ENCODE measurements at places on chromosomes 1 and 21.

DNA sequence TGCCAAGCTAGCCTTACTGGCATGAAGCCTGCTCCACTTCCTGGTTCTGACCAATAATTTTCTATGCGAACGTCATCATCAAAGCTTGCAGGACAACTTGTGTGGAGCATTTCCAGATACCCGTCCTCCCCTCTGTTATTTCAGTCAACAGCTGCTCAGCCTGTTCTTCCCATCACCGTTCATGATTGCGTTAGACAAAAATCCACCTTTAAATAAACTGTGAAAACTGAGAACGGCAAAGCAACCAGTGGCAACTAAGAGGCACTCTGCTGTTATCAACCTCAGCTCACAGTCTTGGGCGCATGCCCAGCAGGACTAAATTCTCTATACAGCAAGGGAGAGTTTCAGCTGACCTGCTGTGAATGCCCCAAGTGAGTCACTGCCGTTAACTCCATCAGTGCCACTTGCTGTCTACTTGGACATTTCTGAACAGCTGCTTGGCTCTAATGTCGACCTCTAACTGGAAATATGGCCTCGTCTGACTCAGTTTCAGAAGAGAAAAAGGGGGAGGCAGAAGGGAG, 207.4 kb upstream of the RUNX1 start:
- no peak for DNase-seq

DNA sequence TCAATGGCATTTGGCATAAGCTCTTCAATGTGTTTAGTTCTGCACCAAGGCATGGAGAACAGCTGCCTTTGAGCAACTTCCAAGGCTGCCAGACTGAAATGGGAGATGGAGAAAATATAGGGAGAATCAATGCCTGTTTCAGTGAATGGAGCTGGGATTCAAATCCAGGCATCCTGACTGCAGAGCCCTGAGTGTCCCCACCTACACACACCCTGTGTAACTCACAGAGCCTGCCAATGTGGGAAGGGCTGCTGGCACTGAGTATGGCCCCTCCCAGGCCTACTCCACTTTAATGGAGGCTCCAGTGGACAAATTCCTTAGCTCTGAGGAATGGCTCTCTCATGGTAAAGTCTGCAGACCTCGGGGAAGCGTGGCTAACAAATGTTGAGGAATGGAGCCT, 145.6 kb upstream of the TNR start:
- no peak for DNase-seq

DNA sequence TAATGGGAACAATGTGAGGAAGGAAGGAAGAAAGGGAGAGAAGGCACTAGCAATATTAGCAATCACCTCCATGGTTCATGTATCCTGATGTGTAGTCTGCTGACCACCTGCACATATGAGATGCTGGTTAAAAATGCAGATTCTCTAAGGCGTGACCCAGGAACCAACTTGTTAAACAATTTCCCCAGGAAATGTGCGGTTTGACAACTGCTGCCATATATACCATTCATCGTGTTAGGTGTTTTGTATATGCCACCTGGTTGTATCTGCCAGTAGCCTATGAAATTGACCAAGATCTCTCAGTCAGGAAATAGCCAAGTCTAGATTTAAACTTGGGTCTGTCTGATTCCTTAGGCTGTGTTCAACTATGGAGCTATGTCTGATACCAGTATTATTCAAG, 4.1 kb downstream of the SEMA4A start:
- DNase-seq, result no peak

DNA sequence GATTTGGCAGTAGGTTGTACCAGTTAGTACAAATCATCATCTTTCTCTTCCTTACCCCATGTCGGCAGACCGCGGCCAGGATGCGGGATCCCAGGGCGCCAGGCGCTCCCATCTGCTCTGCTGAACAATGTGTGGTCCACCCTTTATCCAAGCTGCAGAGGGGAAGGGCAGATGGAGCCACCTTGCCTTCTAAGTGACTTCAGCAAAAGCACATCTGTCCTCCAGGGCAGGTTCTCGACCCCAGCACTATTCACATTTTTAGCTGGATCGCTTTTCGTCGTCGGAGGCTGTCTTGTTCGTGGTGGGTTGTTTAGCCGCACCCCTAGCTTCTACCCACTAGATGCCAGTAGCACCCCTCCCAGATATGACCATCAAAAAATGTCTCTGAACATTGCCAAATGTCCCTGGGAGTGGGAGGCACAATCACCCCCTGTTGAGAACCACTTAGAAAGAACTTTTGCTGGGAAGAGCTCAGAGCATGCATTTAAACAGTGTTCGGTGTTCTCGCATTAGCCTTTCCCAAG, 58.1 kb upstream of the SIM2 start:
- DNase-seq, result no peak

GRCh38 chr1:56572334-56573050, 6.9 kb downstream of the PLPP3 start:
- DNase-seq, result no peak

GRCh38 chr1:99763956-99764355, 2.5 kb downstream of the FRRS1 start:
- DNase-seq, result no peak

DNA sequence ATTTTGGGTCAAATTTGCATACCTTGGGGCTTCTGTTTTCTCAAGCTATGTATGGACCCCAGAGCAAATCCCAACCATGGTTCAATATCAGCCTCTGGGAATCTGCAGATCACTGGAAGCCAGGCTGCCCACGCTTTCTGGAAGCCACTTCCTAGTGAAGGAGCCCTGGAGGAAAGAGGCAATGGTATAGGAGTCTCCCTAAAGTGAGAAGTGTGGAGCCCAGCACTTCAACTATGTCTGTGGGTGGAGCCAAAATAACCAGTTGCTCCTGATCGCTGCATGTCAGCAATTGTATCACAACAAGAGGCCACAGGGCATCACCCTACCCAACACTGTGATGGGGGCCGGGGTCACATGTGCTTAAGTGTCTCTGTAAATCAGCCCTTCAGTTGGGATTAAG, 26.9 kb downstream of the ETS2 start:
- DNase-seq, result no peak

- no peak for DNase-seq
Observed at GRCh38 chr1:175552306-175552705, 191.1 kb downstream of the TNR start.

DNA sequence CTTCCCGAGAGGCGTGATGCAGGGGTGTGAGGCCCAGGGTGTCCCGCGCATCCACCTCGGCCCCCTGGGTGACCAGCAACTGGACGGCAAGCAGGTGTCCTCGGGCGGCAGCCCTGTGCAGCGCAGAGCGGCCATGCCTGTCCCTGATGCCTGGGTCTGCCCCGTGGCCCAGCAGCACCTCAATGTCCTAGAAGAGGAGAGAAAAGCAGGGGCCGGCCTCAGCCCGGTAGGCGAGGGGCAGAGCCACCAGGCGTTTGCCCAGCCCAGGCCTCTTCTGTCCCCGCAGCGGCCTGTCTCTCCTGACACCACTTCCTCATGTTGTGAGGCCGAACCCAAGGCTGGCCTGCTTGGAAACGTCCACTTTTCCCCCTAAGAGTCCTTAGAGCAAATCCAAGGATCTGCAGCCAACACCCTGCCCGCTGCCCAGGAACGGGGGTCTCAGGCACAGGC, 1.7 kb downstream of the ANKRD65 start:
- DNase-seq, result peak; percentile 19

- DNase-seq, result no peak
Observed at GRCh38 chr1:117826540-117827078, 102.8 kb downstream of the GDAP2 start.

- DNase-seq, result no peak
Observed at GRCh38 chr21:42397746-42398394, 2.0 kb upstream of the TMPRSS3 start.

DNA sequence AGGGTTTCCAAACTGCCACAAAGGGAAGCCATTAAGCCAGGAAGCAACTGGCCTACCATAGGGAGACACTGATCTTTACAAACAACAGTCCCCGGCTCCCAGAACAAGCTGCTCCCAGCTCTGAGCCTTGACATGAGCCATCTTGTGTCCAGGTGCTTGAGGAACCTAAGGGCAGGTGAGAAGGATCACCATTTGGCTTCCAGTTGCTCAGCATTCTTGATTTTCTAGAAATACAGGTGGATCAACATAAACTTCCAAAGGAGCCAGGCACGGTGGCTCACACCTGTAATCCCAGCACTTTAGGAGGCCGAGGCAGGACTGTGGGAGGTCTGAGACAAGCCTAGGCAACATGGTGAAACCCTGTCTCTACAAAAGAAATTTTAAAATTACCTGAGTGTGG, 21.6 kb downstream of the ZBTB17 start:
- DNase-seq, result no peak

DNA sequence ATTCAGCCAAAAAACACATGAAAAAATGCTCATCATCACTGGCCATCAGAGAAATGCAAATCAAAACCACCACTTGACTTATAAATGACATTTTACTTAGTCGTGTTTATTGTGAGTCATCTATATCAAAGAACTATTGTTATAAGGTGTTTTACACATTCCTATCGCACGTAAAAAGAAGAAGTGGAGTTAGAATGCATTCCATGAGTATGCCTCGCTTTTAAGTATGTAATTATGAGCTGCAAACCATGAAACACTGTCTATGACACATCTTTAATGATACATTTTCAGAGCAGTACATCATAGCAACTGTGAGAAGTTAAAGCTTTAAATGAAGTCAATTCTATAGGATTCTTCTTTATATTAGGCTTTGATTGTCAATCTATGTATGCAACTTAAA, 614.3 kb upstream of the ADAMTS5 start:
- DNase-seq, result no peak

- peak; percentile 66 for DNase-seq
Observed at GRCh38 chr1:93021539-93022134, 57.4 kb upstream of the MTF2 start.

DNA sequence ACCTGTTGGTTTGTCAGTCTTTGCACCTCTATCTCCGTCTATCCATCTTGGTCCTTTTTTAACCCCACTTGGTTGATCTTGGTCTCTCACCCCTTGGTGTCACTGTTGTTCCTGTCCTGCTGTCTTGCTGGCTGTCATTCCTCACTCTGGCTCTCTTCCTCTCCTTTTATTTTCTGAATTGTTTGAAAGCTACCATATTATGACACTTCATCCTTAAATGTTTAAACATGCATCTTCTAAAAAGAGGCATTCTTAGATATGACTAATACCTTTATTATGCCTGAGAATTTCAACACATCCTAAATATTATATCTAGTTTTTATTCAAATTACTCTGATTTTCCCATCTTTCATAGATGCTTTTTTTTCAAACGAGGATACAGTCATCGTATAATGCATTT, 37.0 kb downstream of the BACH1 start:
- DNase-seq, result no peak

- no peak for DNase-seq
Observed at GRCh38 chr1:158334526-158335212, 3.3 kb upstream of the CD1B start.

- no peak for DNase-seq
Observed at GRCh38 chr1:218482683-218483082, 137.5 kb downstream of the TGFB2 start.

DNA sequence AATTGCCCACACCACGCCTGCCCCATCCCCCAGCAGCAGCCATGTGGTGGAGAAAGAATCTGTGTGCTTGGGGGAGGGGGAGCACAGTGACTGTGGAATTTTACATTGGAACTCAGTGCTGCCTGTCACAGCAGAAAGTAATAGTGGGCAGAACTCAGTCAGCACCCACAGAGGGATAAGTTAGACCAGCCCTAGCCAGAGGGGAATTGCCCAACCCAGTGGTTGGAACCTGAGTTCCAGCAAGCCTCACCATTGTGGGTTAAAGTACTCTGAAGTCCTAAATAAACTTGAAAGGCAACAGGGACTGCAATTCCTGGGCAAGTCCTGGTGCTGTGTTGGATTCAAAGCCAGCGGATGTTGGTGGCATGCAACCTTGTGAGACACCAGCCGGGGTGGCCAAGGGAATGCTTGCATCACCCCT, 88.8 kb downstream of the MRPL39 start:
- no peak for DNase-seq

DNA sequence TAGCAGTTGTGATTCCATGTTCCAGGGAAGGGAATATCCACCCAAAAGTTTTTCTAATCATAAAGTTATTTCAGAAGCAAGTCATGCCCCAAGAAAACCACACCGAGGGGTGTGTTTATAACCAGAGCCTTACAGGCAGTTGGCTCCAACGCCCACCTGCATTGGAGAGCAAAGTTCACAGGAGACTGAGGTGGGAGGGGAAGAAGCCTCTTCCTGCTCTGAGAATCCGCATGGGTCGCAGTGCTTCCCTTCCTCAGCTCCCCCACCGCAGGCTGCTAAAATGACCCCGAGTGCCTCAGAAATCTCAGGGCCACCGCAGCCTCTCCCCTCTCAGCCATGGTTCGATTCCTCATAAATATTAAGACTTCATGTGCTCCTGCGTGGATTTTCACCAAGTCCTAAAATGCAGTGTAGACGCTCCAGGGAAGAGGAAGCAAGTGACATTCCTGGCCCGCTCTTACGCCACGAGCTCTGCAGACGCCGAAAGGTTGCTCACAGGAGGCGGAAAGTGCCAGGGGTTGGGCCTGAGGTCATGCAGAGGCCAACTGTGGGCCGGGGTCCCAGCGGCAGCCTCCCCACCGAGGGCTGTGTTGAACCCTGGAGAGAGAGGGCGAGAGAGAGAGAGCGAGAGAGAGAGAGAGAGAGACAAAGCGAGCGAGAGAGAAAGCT, 13.4 kb upstream of the SPSB1 start:
- DNase-seq, result no peak

- peak; percentile 85 for DNase-seq
Observed at GRCh38 chr1:202599669-202600431, 110.4 kb downstream of the SYT2 start.

DNA sequence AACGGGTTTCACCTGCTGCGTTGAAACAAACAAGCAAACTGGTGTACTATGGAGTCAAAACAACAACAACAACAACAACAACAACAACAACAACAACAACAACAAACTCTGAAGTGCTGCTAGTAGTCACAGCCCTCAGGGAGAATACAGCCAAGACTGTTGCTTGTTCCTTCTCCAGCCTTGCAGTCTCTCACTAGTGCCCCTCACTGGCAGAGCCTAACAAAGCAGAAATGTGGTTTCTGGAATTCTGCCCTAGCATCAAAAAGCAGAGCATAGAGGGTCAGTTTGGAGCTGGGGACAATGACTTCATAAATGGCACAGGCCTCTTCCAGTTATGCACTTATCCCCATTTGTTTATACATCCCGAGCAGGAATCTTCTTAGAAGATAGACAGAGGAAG, 187.4 kb downstream of the KCNK2 start:
- DNase-seq, result no peak

DNA sequence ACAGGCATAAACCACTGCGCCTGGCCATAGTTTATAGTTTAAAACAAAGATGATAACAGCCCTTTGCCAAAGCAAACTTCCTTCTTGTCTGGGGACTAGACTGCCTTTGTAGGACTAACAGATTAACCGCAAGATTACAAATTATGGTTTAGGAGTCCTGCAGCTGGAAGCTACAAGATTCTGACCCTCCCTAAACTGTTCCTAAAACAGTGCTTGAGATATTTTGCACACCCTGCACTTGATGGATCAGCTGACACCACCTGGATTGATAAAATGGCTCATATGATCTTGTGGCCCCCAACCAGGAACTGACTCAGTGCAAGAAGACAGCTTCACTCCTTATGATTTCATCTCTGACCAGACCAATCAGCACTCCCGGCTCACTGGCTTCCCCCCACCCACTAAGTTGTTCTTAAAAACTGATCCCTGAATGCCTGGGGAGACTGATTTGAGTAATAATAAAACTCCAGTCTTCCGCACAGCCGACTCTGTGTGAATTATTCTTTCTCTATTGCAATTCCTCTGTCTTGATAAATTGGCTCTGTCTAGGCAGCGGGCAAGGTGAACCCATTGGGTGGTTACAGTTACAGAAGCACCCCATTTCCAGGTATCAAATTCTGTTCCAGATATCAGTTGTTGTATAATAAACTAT, 13.8 kb upstream of the RNF11 start:
- DNase-seq, result no peak
